ENCODE measurements at places on chromosomes 1 and 21.

DNA sequence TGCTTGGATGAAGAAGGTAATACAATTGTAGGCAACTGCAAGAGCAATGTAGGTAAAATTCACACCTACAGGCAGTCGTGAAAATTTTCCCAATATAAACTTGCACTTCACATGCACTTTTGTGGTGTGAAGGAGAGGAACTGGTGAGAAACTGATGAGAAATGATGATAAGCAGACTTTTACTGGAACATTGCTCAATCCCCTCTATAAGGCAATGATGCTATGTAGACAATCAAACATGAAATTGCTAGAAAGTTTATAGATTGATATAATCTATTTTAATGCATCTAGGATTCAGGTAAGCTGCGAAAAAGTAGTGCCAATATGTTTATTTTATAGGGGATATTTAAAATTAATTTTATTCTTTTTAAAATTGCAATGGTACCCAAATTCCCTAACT, 802.2 kb downstream of the KCNT2 start:
- no peak for DNase-seq

GRCh38 chr1:206582971-206583706, 29.1 kb downstream of the EIF2D start:
- DNase-seq, result no peak

DNA sequence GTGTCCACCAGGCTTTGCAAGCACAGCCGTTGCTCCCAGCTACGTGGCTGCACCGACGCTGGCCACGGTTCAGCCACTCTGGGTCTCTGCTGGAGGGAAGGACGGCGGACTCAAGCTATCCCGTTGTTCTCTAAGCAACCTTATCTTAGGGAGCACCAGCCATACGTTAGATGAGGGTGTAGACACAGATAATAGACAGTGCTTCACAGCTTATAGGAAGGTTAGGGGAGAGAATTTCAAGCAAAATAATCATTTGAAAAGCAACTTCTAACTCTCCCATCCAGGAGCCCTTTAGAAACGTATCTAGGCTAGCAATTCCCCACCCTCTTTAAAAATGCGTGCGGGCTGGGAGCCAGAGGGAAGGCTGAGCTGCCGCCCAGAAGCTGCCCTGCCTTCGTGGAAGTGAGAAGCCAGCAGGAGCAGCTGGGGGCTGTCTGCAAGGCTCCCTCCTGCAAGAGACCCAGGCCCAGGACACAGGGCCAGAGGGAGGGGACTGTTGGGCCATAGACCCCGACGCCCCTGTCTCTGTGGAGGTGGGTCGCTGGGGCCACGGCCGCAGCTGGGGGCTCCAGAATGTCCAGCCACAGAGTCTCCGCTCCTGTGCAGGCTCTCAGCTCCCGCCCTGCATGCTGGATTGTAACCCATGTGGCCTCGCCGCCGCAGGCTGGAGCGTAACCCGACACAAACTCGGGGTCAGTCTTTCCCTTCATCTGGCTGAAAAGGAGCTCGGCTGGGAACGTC, 31.2 kb upstream of the COL6A2 start:
- no peak for DNase-seq

DNA sequence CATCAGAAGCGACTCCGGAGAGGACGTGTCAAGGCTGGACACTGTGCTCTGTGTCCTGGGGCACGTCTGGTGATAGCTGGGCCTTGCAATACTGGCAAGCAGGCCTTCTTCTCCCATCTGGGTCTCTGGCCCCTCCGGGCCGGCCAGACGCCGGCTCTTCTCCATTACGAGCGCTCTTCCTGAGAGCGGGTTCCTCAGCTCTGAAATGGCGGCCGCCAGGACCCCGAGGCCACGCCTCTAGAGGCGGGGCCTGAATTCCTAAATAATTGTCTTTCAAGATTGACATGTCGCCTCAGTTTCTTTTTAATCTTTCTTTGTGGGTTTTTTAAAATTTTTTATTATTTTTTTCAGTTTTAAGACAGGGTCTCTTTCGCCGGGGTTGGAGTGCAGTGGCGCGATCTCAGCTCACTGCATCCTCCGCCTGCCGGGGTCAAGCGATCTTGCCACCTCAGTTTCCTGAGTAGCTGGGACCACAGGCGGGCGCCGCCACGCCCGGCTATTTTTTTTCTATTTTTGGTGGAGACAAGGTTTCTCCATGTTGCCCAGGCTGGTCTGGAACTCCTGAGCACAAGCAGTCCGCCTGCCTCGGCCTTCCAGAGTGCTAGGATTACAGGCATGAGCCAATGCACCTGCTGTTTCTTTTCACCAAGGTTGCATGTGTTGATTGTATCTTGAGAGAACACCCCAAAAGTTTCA, 9.2 kb downstream of the RNF2 start:
- DNase-seq, result no peak

DNA sequence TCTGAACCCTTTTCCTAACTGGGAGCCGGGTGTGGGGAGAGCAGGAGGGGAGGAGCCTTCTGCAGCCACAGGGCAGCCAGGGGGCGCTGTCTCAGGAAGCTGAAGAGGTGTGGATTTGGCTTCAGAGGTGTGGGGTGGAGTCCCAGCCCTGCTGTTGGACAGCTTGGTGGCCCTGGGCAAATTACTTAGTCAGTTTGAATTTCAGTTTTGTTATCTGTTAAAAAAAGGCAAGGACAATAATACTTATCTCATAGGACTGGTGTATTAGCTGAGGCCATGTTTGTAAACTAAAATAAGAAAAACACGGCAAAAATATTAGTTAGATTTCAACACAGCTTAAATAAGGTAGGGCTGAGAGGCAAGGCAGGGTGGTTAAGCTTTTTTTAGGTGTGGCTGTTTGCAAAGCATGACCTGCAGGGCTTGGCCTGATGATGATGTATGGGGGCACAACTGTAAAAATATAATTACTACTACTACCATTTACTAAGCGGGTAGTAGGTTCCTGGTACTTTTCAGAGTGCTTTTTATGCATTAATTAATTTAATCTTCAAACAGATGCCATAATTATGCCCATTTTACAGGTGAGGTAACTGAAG, 111.8 kb downstream of the PLXNA2 start:
- no peak for DNase-seq

- DNase-seq, result no peak
These were observed 126.6 kb upstream of the CAMK1G start for GRCh38 chr1:209456878-209457277.

GRCh38 chr1:55204997-55205396, 10.2 kb downstream of the USP24 start:
- DNase-seq, result no peak

DNA sequence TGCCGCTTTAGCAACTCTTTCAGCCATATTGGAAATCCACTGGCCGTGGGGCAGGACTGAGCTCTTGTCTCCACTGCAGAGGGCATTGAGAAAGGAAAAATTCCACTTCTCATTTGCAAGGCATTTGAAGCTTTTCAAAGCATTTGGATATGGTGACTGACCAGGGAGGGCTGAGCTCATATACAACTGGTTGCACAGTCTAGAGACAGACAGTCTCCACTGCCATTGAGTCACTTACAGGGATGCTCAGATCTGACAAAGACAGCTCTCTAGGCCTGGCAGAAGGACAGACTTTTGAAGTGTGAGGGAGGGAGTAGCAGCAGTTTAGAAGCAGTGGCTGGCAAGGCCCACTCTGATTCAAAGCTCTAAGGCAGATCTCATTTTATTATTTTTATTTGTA, 24.2 kb downstream of the NCF2 start:
- DNase-seq, result no peak

DNA sequence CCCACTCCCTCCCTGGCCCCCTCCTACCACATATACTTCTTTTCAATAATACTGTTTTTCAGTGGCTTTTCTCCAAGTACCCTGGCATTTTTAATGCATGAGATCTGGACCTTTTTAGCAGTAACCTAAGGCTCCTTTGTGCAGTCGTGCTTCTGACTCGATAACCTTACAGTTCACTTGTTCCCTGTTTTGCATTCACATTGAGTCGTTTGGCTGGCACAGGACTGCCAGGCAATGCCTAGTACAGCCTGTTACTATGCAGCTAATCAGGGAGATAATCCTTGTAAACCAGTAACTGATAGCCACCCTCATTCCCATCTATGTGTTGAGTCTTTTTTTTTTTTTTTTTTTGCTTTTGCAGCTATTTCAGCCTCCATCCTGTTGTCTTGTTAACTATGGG, 3.7 kb downstream of the ATP1B1 start:
- DNase-seq, result no peak

GRCh38 chr1:62508187-62508758, 71.4 kb downstream of the USP1 start:
- no peak for DNase-seq

DNA sequence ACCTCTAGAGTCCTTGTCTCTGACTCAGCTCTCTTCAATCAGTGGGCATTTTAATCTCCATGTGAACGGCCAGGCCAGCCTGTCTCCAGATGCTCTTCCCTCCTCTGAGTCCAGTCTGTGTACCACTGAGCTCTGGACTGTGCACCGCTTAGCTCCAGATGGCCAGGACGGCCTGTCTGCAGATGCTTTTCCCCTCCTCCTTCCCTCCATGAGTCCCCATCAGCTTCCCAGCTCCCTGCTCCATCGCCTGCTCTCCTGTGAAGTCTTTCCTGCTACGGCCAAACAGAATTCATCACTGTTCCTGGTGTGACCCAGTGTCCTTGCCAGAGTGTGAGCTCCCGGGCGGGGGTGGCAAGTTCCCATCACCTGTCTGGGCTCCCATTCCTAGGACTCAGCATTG, 42.0 kb downstream of the STUM start:
- DNase-seq, result peak; percentile 91

DNA sequence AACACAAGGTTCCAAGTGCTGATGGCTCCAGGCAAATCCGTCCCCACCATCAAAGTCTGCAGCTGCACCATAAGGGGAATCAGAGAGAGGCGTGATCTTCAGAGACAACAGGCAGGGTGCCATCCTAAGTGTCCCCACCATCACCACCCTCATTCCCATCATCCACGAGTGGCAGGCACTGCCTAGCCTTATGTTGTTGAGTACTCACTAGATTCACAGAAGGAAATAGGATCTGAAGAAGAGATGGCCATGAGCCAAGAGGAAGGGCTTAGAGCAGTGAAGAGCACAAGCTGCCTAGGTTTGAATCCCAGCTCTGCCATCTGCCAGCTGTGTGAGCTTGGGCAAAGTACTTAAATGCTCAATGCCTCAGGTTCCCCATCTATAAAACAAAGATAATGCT, 207.3 kb upstream of the CSF3R start:
- DNase-seq, result peak; percentile 97

- no peak for DNase-seq
These were observed 39.9 kb upstream of the KRTAP19-8 start for GRCh38 chr21:31078216-31078615.

GRCh38 chr1:155226910-155227260, 18.4 kb downstream of the MTX1 start:
- peak; percentile 28 for DNase-seq

DNA sequence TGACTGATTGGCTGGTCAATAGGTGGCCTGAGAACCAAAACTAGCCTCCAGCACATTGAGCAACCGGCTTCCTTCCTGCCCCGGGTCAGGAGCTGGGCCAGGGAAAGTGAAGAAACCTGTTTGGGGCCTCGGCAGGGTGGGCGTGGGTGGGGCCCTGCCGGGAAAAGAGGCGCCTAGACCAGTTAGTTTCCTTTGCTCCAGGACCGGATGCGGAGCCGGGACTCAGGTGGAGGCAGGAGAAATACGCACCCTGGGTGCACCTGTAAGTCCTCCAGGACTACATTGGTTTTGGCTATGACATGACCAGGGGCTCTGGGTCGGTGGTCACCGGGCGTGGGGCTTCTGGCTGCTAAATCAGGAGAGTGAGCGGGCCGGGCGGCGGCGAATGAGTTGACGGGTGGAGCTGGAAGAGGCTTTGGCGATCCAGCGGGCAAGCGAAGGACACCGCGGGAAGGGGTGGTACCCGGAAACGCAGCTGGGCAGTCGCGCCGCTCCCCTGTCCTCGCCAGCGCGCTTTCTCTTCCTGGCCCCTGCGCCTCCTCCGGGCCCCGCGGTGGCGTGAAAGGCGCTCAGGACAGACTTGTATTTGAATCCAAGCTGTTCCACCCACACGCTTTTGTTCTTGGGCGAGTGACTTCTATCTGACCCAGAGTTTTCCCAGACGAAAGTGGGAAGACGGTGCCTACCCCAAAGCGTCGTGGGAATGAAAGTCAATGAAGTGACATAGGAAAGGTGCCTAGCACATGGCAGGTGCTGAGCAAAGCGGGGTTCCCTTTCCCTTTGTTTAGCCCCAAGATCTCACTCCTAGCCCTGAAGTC, 30.6 kb upstream of the JUN start:
- no peak for DNase-seq

- no peak for DNase-seq
These were observed 11.2 kb upstream of the CAPN2 start for GRCh38 chr1:223700942-223701637.

DNA sequence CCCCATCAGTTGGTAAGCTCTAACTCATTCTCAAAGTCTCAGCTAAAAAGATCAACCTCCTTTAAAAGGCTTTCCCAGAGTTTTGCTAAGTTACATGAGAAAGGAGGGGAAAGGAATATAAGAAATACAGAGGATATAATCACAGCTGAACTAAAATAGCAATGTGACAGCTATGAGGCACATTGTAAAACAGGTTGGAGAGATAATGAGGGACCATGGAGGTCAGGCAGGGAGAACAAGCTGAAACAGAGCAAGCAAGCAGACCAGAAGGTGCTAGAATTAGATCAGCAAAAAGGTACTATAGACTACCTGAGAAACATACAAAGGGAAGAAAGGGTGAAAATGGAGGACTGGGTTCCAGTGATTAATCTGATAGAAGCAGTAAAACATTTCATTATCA, 28.5 kb downstream of the GPATCH2 start:
- no peak for DNase-seq

GRCh38 chr1:3598051-3598491, 13.2 kb downstream of the MEGF6 start:
- no peak for DNase-seq

DNA sequence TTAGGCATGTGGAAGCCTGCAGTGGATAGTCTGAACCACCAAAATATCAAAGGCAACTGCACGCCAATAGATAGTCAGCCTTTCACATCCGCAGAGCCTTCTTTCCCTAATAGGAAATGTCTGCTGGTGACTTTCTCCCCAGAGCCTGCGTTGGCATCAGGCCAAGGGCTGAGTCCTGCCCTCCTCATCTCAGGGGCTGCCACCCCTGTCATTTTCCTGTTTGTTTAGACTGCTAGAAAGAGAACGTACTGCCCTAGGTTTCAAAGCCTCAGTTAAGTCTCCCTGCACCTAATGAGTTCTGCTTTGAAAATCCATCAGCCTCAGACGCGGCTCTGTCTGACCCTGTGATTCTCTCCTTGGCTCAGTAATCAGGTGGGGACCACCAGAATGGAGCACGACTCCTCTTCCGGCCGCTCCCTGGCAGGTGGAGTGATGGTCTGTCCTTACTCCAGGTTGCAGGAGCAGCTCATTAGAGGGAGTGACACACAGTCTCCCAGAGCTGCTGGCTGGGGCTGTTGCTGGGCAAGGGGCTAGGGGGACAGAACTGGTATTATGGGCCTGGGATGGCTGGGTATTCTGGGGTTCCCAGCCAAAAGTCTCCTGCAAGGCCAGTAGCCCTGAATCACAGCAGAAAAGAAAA, 27.3 kb downstream of the STUM start:
- DNase-seq, result no peak

DNA sequence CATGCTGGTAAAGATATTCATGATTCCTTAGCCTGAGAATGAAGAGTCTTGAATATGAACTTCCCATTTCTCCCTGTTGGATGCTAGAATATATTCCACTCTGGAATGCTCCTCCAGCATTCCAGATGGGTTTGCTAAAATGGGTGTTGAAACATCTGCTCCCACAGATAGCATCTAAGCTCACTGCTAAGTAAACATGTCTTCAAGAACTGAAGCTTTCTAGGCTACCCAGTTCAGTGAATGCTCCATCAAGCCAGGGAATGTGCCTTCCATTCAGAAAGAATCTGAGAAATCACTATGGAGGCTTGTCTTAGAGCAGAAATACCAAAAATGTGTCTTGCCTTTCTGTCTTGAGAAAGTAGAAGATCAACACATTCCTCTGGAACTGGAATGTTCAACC, 81.1 kb downstream of the TNFSF18 start:
- DNase-seq, result no peak

All from NCI-H524 treated with DMSO at 0.1 percent for 48 hours (cell line).